ENCODE measurements at places on chromosomes 12 and 14.
A peak's percentile ranks its signal among the peaks of the same experiment; 100 is the strongest.

DNA sequence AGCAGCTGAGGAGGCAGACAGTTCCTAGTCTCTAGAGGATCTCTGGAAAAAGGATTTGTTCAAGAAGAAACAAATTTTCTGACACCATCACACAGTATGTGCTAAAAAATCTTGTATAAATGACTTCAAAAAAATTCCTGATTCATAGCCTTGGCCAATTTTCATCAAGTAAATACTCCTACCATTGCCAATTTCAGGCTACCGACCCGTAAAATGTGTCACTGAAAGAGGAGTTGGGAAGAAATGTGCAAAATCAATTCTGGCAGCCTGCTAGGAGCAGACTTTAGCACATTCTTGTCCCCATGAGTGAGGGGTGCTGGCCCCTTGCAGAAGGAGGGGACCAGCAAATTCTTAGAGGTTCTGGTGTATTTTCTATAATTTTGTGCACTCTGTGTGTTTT, 109.4 kb downstream of the TMEM30B start:
- DNase-seq: no peak

GRCh38 chr14:37610945-37611523, 15.6 kb downstream of the TTC6 start:
- no peak for DNase-seq

DNA sequence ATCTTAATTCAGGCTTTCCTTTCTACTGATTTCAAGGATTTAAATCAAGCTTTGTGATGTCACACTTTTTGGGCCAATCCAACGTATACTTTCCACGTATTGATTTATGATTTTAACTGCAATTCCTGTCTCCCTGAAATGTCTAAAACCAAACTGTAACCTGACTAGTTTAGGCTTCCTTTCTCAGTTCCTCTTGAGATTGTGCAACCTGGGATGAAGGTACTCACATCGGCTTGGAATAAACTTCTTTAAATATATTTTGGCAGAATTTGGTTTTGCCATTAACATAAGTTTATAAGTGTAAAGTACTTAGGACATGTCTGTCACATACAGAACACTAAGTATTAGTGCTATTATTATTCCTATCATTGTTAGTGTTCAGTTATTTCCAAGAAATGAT, 224.6 kb downstream of the CRADD start:
- no peak for DNase-seq

- peak; percentile 3 for DNase-seq
These were observed 41.7 kb upstream of the ITPR2 start for GRCh38 chr12:26874501-26875296.

GRCh38 chr12:32895688-32896431, 717 bp downstream of the PKP2 start:
- no peak for DNase-seq

GRCh38 chr12:121530600-121531355, 50.0 kb downstream of the KDM2B start:
- peak; percentile 77 for DNase-seq

- DNase-seq: peak; percentile 31
These were observed 508.6 kb downstream of the FLRT2 start for GRCh38 chr14:86038387-86039042.

DNA sequence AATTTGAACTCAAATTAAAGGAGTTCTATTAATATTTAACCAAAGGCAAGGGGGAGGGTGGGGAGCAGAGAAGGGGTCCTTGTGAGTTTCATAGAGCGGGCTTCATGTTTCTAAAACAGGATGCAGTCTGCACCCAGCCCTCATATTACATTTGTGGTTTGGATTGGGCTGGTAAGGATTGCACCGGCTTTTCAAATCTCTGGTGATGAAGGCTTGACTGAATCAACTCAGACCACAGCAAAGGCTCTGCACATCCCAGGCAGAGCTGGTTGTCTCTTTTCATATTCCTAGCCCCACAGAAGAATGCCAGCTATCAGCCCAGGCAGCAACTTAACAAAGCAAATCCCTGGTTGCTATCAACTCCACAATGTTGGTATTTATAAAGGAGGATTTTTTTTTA, 1221.4 kb downstream of the VRK1 start:
- DNase-seq: peak; percentile 29

DNA sequence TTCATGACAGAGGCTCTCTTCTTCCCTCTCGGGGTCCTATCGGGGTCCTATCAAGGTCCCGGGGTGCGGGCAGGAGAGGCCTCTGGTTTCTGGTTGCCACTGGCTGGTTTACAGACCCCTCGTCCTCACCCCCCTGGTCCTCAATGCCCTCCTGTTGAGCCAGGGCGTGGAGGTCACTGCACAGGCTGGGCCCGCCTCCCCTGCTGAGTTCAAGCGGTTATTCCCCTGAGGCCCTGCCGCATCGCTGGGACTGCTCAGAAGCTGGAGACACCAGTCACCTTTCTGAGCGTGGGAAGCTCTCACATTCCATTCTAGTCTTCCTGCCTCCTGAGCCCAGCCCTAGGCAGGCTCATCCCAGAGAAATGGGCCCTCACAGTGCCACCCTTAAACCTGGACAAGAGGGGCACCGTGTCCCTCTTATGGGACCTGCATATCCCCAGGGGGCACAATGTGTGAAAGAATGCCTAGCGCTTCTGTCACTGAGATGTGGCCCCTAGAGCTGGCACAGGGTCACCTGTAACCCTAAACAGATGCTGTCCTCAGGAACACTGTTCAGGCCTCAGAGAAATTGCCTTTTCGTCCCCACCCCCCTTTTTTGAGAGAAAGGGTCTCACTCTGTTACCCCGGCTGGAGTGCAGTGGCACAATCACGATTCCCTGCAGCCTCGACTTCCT, 177.7 kb upstream of the RGS6 start:
- DNase-seq: no peak

- no peak for DNase-seq
These were observed 64.1 kb downstream of the E2F7 start for GRCh38 chr12:77001276-77001675.

GRCh38 chr14:55092341-55092740, 36.7 kb upstream of the LGALS3 start:
- no peak for DNase-seq

Measured in CD4-positive, alpha-beta T cell treated with Interleukin-21 for 1 hour (primary cell).